ENCODE measurements at places on chromosomes 7 and 10.

GRCh38 chr10:24518981-24519597 is 204.6 kb downstream of the ARHGAP21 start:
- peak; percentile 19 for DNase-seq

DNA sequence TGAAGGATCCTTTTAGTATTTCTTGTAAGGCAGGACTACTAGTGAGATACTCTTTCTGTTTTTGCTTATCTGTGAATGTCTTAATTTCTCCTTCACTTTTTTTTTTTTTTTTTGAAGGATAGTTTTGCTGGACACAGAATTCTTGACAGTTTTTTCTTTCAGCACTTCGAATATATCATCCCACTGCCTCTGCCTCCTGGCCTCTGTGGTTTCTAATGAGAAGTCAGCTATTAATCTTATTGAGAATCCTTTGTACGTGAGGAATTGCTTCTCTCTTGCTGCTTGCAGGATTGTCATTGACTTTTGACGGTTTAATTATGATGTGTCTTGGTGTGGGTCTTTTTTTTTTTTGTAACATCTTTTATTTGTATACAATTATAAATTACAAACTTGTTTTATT is 12.6 kb upstream of the WAC start:
- DNase-seq: no peak

- no peak for DNase-seq
Measured at GRCh38 chr10:20276127-20276979, 460.1 kb downstream of the PLXDC2 start.

- DNase-seq: no peak
Measured at GRCh38 chr7:42014625-42015618, 222.1 kb downstream of the GLI3 start.

- no peak for DNase-seq
Measured at GRCh38 chr10:93871671-93872204, 22.0 kb upstream of the SLC35G1 start.

DNA sequence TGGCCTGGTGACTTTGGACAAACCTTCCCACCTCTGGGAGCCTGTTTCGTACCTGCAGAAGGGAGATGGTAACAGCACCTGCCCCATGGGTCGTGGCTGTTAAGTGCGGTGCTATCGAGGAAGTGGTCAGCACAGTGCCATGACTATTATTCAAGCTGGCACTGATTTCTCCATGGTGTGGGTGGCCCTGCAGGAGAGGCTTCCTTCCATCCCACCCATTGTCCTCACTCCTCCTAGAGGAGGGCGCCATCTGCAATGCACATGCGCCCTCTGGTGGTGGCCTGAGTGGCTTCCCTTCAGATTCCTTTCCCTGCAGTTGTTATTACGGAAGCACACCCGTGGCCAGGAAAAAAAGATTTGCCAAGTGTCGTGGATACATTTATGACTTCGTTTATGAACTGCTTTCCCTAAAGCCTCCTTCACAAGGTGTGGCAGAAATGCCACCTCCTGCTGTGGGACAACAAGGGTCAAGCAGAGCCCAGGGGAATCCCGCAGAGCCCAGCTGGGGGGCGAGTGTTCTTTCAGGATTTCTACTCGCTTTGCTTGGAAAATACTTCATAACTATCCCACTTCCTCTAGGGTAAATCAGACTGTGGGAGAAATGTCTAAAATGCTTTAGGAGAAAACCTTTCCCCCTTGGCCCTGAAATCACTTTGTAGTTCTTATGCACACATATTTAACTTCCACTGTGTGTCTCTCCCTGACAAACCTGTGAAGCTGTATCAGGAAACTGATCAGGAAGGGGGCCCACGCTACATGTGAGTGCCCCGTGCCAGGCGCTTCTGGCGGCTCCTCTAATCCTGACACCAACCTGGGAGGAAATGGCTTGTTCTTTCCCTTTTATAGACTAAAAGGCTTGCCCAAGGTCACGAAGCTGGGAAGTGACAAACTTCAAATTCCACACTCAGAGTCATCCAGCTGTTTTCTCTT is 98.0 kb upstream of the ANLN start:
- peak; percentile 74 for DNase-seq

GRCh38 chr7:25918731-25919130 is 233.3 kb upstream of the NFE2L3 start:
- DNase-seq: no peak

- no peak for DNase-seq
Measured at GRCh38 chr10:34184939-34185386, 630.1 kb downstream of the PARD3 start.

- no peak for DNase-seq
Measured at GRCh38 chr7:51569581-51569980, 253.0 kb upstream of the COBL start.

GRCh38 chr10:26799342-26799741 is 61.4 kb downstream of the ABI1 start:
- DNase-seq: no peak

- DNase-seq: no peak
Measured at GRCh38 chr7:22386206-22386858, 29.4 kb upstream of the RAPGEF5 start.

GRCh38 chr10:6065835-6066234 is 3.7 kb upstream of the IL2RA start:
- DNase-seq: no peak

- no peak for DNase-seq
Measured at GRCh38 chr7:29480934-29481651, 82.5 kb upstream of the PRR15 start.

- no peak for DNase-seq
Measured at GRCh38 chr10:48708144-48708543, 23.5 kb downstream of the WDFY4 start.

GRCh38 chr10:93073539-93074146 is at the start of gene CYP26A1:
Gene CYP26A1, plus strand, starts transcription at chr10:93073893. Its CDS starts 42 bp downstream, at chr10:93073935.
- no peak for DNase-seq

- no peak for DNase-seq
Measured at GRCh38 chr7:140594131-140594691, 46.4 kb downstream of the DENND2A start.

- DNase-seq: no peak
Measured at GRCh38 chr7:67875558-67875957, 878.9 kb downstream of the TYW1 start.

DNA sequence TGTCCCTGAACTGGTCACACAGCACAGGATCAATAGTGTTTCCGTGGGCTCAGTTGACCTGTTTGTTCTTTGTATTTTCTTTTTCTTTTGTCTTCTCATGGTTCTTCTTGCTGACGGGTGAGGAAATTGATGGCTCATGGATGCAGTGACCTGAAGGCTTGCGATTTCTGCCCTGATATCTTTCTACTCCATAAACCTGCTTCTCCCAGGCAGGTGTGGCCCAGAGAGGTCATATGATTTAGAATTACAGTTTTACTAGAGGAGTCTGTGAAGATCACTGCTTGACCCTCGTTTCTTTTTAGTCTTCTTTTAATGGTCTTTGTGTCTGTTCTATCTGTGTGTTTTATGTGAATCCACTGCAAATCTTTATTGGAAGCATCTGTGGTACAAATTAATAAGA is 195.1 kb upstream of the KLF6 start:
- DNase-seq: no peak

GRCh38 chr7:72072901-72073300 is 339.2 kb downstream of the CALN1 start:
- no peak for DNase-seq

GRCh38 chr10:89942217-89942616 is 240.8 kb downstream of the KIF20B start:
- DNase-seq: no peak

- DNase-seq: no peak
Measured at GRCh38 chr7:47587351-47587750, 5.4 kb upstream of the TNS3 start.

GRCh38 chr10:59393349-59393748 is 31.0 kb upstream of the FAM13C start:
- no peak for DNase-seq

DNA sequence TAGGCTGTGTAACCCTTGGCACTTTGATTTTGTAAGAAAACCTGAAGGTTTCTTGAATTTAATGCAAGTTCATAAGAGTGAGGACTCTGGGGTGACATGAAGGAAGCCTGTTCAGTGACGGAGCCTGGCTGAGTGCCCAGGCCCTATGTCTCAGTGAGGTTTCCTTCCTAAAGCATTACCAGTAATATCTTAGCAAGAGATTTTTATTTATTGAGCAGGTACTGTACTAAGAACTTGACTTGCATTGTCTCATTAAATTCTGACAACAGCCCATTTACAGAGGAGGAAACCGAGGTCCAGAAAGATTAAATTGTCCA is 197.2 kb downstream of the HECW1 start:
- DNase-seq: no peak
